ENCODE measurements at places on chromosomes 4 and X.

GRCh38 chr4:86291180-86291579, 68.7 kb downstream of the MAPK10 start:
- no peak for DNase-seq

DNA sequence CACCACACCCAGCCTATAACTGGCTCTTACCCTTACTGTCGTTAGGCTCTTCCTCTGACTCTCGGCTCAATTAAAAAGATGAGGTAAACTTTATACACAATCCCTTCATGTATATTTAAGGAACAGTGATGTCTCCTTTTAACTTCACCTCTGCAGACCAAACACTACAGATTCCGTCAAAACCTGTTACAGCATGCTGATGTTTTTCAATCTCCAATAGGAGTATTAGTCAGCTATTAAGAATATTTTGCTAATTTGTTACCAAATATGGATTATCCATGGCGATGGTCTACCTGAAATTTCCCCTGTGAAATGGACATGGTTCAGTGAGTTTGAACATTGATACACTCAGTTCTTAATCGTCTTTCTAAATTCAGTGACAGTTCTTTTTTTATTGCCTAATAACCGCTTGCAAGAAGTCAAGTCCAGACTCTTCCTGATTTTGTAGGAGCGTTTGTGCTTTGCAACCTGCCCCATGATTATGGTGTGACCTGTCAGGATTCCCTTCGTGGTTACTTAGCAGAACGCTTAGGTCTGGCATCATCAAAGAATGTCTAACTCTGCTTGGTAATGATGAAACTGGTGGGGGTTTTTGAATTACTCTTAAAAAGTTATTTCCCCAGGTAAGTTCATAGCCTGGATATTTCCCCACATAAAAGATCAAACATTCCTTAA, 72.2 kb upstream of the STOX2 start:
- no peak for DNase-seq

DNA sequence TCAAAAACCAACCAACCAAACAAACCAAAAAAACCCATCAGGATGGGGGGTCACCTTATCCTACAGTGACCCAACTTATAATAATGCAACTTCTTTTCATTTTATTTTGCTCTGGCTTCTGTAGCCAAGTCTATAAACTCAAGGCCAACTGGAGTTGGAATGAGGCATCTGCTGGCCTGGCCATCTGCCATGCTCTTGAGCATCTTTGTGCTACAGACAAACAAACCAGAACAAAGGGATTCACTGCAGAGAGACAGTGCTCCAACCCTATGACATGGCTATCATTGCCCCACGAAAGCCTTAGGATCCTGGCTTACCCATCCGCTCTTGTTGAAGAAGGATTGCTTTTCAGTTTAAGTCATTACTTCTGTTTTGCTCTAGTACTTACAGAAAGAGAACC, 49.2 kb upstream of the SCRG1 start:
- DNase-seq, result no peak

- no peak for DNase-seq
Measured at GRCh38 chrX:13088156-13088487, 43.7 kb upstream of the FAM9C start.

- DNase-seq, result no peak
Measured at GRCh38 chr4:73021634-73022033, 47.9 kb downstream of the COX18 start.

- no peak for DNase-seq
Measured at GRCh38 chrX:120781403-120781802, 94.3 kb downstream of the CT47B1 start.

DNA sequence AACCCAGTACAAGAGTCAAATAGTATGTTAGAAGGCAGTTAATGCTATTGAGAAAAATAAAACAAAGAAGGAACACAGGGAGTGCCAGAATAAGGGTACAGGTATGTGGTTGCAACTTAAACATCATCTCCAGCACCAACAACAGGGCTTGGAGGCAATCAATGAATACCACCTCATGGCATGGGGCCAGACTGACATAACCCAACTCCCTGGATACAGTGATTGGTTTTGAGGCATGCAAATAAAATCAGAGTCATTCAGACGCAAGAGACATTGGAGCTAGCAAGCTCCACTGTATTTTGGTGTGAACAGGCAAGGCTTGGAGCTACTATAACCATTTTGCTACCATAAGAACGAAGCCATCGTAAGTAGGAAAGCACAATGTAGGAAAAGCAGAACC, 56.7 kb downstream of the PPP3CA start:
- no peak for DNase-seq

- no peak for DNase-seq
Measured at GRCh38 chr4:151688003-151688784, 72.6 kb downstream of the GATB start.

GRCh38 chr4:26139310-26139924, 181.4 kb upstream of the RBPJ start:
- no peak for DNase-seq

GRCh38 chr4:62133101-62133897, 933.2 kb downstream of the ADGRL3 start:
- no peak for DNase-seq

DNA sequence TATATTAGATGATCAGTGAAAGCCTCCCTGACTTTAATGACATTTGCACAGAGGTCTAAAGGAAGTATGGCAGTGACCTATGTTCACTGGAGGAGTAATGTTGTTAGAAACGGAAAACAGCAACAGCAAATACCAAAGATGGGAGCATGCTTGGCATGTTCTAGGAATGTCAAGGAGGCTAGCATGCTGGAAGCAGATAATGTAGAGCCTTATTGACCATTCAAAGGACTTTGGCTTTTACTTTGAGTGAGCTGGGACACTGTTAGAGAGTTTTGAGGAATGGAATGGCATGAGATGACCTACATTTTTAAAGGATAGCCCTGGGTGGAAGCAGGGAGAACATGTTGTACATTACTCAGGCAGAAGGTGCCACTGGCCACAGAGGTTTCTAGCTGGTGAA, 6.0 kb downstream of the RPA4 start:
- DNase-seq, result no peak

- DNase-seq, result no peak
Measured at GRCh38 chr4:113101669-113102068, 52.2 kb downstream of the ANK2 start.

GRCh38 chrX:140765043-140765784, 55.7 kb downstream of the LINC00632 start:
- no peak for DNase-seq

DNA sequence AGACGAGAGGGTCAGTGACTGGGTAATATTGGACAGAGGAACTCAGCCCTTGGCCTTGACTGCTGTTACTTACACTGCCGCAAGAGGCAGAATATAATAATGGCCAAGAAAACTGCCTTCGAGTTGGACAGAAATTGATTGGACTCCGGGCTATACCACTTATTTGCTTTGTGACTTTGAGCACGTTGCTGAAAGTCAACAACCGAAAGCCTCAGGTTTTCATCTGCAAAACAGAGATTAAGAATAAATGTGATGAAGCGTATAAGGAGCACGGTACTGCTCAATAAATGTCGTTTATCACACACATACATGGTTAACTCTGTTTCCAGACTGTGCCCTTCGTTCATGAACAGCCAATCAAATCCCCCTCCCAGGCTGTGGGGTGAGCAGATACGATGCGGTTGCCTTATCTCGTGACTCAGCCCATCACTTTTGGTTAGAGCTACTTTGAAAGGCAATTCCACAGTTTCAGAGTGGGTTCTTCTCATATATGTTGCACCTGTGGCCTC, 91.6 kb downstream of the TSPAN7 start:
- DNase-seq, result no peak

GRCh38 chrX:134619838-134620237, 38.4 kb downstream of the PLAC1 start:
- no peak for DNase-seq

- DNase-seq, result no peak
Measured at GRCh38 chr4:174016251-174016650, 267.2 kb downstream of the FBXO8 start.

- no peak for DNase-seq
Measured at GRCh38 chrX:108090491-108091263, 665 bp downstream of the PSMD10 start.

DNA sequence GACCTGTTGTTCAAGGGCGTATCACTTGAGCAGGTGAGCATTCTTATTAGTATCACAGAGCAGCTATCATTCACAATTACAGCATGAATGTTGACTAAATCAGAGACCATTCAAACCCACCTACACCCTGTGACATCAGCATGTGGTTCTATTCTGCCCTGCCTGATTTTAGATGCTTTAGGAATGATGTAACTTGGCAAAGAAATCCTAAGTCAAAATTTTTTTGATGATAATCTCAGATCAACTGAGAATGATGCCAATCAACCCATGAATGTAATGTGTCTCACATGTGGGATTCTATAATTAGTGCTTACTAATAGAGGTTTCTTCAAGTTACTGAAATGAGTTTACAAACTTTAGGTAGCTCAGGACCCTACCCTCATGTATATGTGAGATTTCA, 13.4 kb upstream of the CHIC2 start:
- DNase-seq, result no peak

DNA sequence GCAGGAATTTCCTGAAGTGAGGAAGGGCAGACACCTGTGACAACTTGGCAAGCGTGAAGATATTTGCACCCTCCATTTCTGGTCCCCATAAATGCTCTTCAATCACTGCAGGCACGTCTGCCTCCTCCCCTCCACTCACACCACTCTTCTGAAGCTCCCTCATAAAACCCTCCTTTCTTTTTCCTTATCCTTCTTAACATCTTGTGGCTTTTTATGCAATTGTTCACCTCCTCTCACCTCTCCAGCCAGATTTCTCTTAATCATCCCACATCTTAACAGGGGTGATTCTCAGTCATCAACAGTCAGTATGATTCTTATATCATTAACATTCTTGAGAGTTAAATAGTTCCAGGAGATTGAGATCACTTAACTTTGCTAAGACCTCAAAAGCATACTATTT, 277.4 kb downstream of the SPRY1 start:
- no peak for DNase-seq

DNA sequence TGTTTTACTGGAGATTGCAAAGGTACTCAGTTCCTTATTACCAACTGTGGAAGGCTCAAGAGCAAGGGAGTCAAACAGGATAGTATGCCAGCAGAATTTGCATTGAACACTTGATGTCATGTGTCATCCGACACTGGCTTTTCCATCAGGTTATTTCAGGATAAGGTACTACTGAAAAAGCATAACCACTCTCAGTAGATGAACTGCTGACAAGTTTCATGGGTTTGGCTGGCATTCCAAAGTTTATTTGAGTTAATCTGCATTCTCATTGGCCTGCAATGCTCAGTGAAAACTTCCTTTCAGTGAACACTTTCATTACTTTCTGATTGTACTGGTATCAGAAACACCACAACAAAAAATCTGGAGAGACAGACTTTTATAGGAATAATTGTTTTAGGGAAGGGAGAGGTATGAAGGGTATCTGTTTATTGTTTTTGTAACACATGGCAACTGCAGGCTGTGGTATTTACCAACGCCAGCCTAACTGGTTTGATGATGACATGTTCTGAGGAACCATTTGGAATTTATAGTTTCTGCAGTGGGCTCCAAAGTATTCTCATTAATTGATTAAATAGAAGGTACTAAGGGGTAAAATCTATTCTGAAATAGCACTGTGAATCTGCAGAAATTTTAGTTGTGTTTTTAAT, 345.7 kb upstream of the NR3C2 start:
- DNase-seq, result no peak

- no peak for DNase-seq
Measured at GRCh38 chrX:37961118-37961517, 45.2 kb upstream of the SYTL5 start.

GRCh38 chrX:108584617-108585211, 145.1 kb downstream of the COL4A5 start:
- no peak for DNase-seq

DNA sequence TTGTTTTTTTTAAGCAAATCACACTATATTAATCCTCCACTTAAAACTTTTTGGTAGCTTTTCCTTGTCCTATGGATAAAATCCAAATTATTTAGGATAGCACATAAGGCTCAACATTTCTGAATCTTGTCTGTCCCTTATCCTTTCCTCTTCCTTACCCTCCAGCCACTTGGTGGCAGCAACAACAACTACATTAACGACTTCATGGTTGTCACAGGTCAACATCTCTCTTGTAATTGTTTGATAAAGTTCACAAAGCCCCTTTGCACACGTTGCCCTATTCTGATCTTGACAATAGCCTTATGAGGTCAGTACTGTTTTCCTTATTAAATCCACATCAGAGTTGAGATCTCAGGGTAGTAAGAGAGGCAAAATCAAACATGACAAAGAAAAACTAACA, 269.0 kb upstream of the PABPC4L start:
- no peak for DNase-seq
